ENCODE measurements at places on chromosomes 1 and 21.
A peak's percentile ranks its signal among the peaks of the same experiment; 100 is the strongest.

- DNase-seq, result no peak
These were observed 324.5 kb downstream of the NPHP4 start for GRCh38 chr1:5667513-5668325.

- DNase-seq, result peak; percentile 49
These were observed 577 bp upstream of the CEP350 start for GRCh38 chr1:179953974-179954492.

GRCh38 chr1:116686723-116687352 lies 19.3 kb upstream of the IGSF3 start:
- no peak for DNase-seq

- no peak for DNase-seq
These were observed 12.8 kb downstream of the BCAN start for GRCh38 chr1:156654700-156655099.

DNA sequence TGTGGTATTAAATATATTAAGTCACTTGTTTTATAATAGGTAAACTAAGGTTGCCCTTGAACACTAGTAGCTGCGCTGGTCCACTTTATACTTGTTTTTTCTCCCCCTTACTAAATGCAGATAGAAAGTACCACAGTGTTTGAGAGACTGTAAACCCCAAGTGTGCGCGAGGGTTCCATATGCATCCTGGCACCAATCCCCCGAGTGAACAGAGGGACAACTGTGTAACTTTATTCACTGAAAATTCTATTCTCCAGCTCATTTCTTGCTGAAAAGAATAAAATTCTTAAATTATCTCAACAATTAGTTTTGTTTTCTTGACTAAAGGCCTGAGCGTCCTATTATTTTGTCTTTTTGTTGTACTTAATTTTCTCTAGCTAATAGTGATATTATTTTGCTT lies 1.9 kb downstream of the RSRP1 start:
- no peak for DNase-seq

GRCh38 chr21:44583089-44583799 lies 2.8 kb upstream of the KRTAP10-5 start:
- no peak for DNase-seq

- no peak for DNase-seq
These were observed 65.3 kb downstream of the CD46 start for GRCh38 chr1:207817166-207817565.

DNA sequence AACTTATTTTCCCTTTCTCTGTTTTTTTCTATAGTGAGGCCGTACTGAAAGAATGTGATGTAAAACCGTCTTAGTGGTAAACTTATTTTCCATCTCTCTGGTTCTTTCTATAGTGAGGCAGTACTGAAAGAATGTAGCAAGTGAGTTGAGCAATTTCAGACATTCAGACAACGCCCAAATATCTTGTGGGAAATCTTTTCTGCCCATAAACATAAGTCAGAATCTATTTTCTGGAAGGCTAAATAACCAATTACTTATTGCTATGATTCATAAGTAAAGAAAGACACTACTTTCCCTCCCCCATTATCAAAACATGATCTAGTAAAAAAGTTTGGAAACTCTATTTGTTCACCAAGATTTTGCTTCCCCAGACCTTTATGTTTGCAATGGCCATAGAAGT lies 18.8 kb upstream of the SCCPDH start:
- DNase-seq, result peak; percentile 92

GRCh38 chr1:10738061-10739058 lies 58.1 kb downstream of the CASZ1 start:
- no peak for DNase-seq

- no peak for DNase-seq
These were observed 213.9 kb downstream of the PATJ start for GRCh38 chr1:61956016-61956645.

DNA sequence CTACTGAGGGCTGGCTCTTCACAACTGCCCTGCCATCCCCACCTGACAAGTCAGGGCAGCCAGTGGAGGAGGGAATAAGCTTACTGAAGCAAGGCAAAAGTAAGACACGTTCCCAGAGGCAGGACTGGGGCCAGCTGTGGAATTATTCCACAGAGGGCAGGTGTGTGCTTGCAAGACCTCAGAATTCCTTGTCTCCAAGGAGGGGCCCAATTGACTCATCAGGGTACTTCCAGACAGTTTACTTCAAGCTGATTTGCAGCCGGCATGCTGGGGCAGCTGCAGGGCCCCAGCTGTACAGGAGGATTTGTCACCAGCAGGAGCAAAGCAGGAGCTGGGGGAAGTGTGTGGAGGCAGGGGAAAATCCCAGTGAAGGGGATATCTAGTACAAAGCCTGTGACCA lies 167.5 kb upstream of the CAMK1G start:
- peak; percentile 51 for DNase-seq

DNA sequence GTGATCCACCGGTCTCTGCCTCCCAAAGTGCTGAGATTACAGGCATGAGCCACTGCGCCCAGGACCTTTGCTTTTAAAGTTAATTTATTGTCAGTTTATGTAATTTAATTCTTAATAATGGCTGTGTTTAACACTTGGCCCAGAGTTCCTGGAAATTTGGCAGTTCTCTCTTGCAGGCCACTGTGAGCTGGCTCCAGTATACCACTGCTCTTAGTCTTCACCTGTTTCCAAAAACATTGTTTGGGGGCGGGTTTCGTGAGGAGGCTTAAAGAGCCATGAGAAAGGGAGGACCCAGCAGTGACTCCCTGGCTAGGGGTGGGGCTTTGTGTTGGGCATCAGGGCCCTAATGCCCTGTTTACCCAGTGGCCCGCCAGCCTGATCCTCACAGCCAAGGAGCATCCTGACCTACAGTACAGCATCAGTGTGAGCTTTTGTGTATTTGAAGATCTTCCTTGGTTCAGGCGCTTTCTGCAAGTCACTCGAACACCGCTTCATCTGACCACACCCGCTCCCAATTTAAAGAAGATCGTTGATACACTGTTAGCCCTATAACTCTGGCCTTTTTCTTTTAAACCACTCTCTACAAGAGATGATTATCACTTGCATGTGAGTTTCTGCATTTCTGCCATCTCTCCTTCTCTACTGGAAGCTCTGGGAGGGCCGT lies 12.0 kb upstream of the BGLAP start:
- no peak for DNase-seq

DNA sequence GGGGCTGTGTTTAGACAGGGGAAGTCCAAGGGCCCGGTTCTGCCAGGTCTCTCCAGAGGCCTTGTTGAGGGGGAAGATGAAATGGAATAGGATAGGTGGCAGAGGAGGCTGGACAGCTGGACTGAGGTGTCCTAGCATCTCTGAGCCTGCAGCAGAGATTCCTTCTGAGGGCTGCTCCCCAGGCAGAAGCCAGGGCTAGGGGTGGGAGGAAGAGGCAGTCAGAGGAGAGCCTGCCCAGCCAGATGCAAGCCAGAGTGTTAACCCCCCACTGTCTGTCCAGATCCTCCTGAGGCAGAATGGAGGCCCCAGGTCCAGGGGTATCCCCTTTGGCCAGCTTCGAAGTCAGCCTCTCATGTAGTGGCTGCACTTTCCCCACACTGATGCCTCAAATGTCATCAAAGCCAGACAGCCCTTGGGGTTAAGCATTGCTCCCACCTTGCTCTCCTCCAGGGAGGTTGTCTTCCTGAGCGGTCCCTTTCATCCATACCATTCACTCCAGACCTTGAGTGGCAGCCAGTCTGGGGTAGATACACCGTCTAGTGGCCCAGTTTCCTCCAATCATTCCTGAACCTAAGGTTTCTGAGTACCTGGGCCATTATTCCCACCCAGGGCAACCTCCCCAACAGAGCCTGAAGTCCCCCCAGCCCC lies 1.7 kb downstream of the CSF1 start:
- no peak for DNase-seq

GRCh38 chr1:199982606-199983005 lies 44.9 kb upstream of the NR5A2 start:
- no peak for DNase-seq

DNA sequence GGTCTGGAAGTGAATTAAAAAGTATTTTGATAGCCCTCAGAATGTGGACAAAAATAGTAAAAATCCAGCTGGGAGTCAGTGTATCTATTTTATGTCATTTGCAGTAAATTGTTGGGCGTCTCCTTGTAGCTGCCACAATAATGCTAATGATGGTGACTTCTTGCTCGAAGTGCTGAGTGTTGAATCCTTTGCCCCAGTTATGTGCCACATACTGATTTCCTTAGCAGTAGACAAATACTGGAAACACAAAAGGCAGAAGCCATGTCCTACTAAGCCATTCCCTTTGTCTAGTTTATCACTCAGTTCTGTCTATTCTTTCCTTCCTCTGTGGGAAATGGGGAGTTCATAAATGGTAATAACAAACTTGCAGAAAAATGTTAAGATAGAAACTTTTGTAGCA lies 70.7 kb upstream of the CXADR start:
- no peak for DNase-seq

DNA sequence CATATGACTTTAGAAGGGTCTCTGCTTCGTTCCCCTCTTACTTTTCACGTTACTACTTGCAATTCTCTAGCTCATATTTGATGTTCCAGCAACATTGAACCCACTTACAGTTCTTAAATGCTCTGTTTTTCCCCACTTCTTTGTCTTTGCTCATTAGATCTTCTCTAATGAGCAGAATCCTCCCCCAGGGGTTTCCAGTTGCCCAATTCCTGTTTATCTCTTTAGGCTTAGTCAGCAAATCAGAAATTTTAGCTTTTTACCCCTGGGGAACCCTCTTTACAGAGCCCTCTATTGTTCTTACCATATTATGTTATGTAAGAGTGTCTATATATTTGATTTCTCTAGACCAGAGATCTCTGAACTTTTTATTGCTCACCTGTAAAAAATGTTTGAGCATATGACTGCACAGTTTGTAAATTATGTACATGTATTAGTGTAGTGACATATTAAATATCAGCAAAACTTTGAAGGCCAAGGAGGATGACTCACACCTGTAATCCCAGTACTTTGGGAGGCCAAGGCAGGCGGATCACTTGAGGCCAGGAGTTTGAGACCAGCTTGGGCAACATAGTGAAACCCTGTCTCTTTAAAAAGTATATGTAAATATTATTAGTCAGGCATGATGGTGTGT lies 71.4 kb downstream of the FNBP1L start:
- peak; percentile 77 for DNase-seq

- no peak for DNase-seq
These were observed 18.9 kb upstream of the MCOLN2 start for GRCh38 chr1:85015826-85016225.

DNA sequence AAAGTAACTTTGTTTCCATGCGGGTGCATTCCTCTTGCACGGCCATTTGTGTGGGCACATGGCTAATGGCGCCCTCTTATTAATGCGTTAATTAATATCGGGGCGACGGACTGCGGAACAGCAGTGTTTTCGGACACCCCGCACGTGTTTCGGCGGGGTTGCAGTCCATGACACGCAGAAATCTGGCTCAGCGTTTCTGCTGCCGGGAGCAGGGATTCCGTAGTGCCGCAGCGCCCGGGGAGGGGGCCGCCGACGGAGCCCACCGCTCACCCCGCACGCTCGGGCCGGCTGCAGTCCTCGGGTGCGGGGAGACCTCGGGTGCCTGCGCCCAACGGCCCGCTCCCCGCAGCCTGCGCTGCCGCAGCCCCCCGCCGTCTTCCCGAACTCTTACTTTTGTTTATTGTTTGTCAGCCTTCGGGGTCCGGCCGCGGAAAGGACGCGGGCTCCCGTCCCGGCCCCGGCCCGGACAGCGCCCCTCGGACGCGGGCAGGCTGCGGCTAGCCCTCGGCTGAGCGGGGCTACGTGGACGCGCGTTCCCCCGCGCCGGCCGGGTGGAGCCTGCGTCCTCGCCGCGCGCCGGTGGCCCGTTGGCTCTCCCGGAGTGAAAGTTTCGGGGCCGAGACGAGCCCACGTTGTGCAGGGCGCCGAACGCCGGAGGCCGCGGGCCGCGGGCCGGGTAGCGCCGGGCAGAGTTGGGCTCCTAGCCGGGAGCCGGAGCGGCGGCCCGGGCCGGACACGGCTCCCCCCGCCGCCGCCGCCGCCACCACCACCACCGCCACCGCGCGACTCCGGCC lies 849 bp downstream of the NFIA start:
- peak; percentile 22 for DNase-seq

DNA sequence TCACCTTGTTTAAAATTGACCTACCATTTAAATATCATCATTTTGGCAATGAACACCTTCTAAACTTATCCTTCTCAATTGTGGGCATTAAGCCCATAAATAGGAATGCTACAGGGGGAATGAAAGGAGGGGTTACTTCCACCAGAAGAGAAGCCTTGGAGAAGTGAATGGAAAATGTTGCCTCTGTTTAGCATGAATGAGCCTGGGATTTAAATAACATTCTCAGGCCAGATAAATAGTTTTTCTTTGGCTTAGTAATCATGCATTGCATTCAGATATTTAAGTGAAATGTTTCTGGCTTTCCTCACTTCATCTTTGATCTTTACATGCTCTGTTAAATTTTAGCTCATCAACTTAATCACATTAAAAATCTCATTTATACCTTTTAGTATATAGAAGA lies 284.3 kb upstream of the FMN2 start:
- DNase-seq, result no peak

- DNase-seq, result peak; percentile 72
These were observed 37.8 kb downstream of the LPAR3 start for GRCh38 chr1:84855168-84855567.

- DNase-seq, result no peak
These were observed 212.8 kb upstream of the RAB4A start for GRCh38 chr1:229058111-229058561.

DNA sequence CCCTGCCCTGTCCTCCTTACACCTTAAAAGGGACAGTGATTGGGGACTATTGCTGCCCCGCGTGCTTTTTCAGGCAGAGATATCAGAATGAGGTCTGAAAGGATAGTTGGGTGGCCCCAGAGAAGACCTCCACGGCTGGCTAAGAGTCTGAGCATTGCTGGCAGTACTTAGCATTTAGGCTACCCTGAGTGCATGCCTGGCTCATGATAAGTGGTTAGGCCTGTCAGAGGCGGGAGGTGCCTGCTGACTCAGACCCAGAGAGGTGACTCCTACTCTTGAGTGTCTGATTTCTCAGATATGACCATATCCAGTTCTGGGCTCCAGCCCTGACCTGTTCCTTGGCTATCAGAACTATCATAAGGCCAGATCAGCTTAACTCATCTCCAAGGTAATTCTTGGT lies 213.7 kb downstream of the PBX1 start:
- peak; percentile 97 for DNase-seq

DNA sequence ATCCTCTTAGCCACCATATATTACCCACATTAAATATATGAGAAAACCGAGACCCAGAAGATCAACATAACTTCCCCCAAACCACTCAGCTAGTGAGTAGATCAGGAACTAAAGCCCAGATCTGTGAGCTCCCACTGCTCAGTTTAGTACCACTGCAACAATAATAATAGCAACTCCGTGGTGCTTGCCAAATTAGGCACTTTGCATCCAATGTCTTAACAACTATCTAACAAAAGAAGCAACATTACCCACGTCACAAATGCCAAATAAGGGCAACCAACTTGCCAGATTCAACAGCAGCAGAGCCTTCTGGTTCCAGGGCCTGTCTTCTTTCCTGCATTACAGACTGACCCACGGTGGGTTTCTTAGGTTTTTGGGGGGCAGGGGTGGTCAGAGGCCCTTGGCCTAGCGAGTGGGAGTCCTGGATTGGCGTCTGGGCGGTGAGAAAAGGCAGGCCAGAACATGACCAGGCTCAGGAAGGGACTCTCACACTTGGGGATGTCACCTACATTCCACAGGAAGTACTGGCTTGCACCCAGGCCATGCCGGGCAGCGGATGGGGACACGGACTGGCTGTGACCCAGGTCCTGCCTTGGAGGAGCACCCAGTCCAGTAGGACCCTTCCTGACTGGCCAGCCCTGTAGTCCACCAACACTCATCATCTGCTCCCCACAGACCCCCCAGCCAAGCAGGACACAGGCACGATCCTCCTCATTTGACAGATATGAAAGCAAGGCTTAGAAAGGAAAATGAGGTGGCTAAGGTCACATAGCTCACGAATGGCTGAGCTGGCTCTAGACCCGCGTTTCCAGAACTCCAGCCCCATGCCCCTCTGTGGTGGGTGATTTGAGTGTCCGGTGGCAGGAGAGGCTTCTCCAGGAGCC lies 4.6 kb downstream of the HCRTR1 start:
- DNase-seq, result no peak

Measured in HCEC 1CT (cell line).